ENCODE measurements at places on chromosomes 12 and 14. TPM values are rescaled to one million over a fixed set of nuclear protein-coding genes. Genes with fewer than 3 reads are reported as not detected.

Gene AICDA
- total RNA-seq = 0.94 TPM

Gene DIO2
- not detected for total RNA-seq

Gene NUMB
- total RNA-seq = 108 TPM

Gene NID2
- total RNA-seq = not detected

Gene HHIPL1
- total RNA-seq = not detected

Gene MEG3
- total RNA-seq = not detected

Gene TAS2R8
- total RNA-seq = not detected

Gene TPPP2
- total RNA-seq = not detected

Gene PLCZ1
- not detected for total RNA-seq

Gene HOXC12
- total RNA-seq = not detected

Gene ACOT2
- total RNA-seq = 6.9 TPM

Gene E2F7
- 0.42 TPM for total RNA-seq

Gene GLIPR1L1
- total RNA-seq = not detected

Gene CCDC175
- not detected for total RNA-seq

Gene PCED1B
- total RNA-seq = 48.0 TPM

Gene CCDC88C
- total RNA-seq = 197 TPM

Gene P2RX7
- 6.8 TPM for total RNA-seq

Gene NRXN3
- not detected for total RNA-seq

Gene KRT82
- total RNA-seq = not detected

Gene SLC10A1
- not detected for total RNA-seq

Gene GPRC5A
- not detected for total RNA-seq

Gene AQP6
- not detected for total RNA-seq

Gene PSMB11
- not detected for total RNA-seq

Gene CNTN1
- not detected for total RNA-seq

Gene ASIC1
- not detected for total RNA-seq

Gene FSCB
- total RNA-seq = not detected

Gene TMEM116
- total RNA-seq = 11.7 TPM

Gene KLRD1
- total RNA-seq = 0.92 TPM

Gene GUCY2C
- total RNA-seq = 0.29 TPM

Gene FAM90A1
- total RNA-seq = 0.17 TPM

Gene CCNB1IP1
- 26.0 TPM for total RNA-seq

Gene FLVCR2
- 1.3 TPM for total RNA-seq

Gene TMPRSS12
- total RNA-seq = not detected

Gene TDRD9
- 2.4 TPM for total RNA-seq
